ENCODE measurements at places on chromosomes 1 and 21.

- peak; percentile 78 for DNase-seq
Measured at GRCh38 chr1:3012456-3013291, 8.6 kb upstream of the ACTRT2 start.

GRCh38 chr1:223230161-223230881 lies 87.3 kb upstream of the TLR5 start:
- no peak for DNase-seq

- no peak for DNase-seq
Measured at GRCh38 chr1:201608635-201609395, 69.9 kb downstream of the NAV1 start.

DNA sequence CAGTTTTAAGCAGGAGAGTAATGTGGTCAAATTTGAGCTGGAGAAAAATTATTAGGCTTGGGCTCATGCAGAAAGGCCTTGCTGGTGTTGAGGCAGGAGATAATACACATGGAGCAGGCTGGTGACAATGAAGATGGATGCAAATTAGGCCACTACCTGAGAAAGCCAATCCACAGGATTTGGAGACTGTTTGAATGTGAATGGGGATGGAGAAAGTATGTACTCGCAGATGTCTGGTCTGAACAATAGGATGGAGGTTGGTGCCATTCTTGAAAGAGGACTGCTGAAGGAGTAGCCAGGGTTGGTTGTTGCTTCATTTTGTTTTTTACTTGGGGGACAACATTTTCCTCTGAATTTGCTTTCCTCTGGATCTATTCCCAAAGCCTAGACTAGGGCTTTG lies 8.0 kb upstream of the KIRREL1 start:
- no peak for DNase-seq

All from endothelial cell (in vitro differentiated cells).